Stimulated activated CD8-positive, alpha-beta memory T cell treated with anti-CD3 and anti-CD28 coated beads, Interleukin-7, amount 100 ng/mL, for 24 hours (primary cell): ENCODE measurements at places on chromosomes 6 and 20.

DNA sequence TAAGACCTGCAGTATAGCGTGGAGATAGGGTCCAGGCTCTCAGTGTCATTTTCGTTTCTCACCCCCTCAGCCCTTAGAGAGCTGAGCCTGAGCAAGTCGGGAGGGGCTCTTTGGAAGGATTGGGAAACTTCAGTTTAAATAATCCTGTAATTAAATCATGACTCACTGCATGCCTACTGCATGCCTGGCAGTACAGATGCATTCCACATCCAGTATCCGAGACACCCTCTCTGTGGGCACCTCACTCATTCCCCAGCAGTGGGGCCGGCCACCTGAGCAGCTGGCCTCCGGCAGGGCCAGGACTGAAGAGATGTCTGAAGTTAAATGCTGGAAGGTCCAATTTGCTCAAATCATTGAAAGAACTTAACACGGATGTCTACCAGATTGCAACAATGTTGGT, 316.6 kb downstream of the THBS2 start:
- no peak for DNase-seq

DNA sequence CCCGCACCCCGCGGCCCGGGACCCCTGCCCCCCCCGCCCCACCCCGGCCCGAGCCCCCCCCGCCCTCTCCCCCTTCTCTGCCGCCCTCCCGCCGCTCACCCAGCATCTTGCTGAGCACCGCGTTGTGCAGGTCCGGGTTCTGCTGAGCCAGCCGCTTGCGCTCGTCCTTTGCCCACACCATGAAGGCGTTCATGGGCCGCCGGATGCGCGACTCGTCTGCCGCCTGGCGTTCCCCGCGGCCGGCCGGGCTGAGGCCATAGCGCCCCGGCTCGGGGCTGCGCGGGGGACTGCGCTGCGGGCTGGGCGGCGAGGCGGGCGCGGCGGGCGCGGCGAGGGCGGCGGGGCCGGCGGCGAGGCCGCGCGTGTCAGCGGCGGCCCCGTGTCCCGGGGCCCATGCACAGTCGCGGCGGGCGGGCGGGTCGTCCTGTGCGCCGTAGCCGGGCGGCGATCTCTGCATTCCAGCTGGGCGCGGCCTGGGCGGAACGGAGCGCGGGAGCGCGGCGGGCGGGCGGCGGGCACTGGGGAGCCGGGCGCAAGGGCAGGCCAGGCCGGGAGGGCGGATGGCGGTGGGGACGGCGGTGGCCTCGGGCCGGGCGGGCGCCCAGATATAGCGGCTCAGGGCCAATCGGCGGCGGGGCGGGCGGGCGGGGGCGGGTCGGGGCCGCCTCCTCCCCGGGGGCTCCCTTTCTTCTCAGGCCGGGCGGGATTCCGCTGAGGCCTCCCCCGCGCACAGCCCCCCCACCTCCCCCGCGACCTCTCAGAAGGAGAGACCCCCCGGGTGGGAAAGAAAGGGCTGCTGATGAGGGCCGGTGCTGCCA, at the start of gene SOX18:
Gene SOX18 (minus strand): TSS at position 580 of the 818 bp plus-strand sequence. CDS start 123 bp downstream, at position 457.
- no peak for DNase-seq

DNA sequence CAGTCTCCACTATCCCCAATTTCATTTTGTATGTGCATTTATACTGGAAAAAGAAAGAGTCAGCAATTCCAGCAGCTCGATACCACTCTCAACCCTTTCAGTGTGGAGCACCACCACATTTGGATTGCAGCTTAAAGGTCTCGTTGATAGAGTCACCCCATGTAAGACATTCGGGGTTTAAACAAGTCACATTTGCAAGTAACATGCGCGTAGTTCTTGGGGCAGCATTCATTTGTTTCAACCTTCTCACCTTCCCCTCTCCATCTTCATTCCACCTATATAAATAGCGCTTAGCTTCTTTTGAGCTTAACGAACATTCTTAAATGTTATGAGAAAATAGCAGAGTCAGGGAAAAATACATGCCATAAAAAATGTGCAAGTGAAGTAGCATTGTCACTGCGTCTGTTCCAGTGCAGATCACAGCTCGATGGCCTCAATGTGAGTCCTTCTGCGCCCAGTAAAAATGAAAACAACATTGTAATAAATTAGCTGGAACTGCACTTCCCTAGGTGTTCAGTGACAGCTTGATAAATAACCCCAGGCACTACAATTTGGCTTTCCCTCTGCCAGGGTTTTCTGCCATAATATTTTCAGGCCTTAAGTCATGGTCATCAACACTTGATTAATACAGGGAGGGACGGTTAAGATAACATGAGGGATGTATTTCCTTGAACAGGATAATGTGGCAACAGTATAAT, 737.8 kb upstream of the NRSN1 start:
- DNase-seq, result no peak

DNA sequence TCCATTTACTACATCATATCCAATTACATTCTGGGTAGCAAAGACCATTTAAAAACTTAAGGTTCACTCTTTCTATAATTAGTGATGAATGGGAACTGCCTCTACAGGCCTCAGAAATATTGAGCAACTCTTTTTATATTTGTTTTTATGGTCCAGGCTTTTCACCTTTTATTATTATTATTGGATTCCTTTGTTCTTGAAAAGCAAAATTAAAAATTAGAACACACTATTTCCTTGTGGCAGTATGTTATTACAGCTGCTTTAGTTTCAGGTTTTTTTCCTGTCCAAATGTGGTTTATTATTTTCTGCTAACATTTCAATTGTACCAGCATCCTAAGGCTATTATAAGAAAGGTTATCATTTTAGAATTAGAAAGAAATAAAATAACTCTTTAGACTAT, 150.1 kb downstream of the FARS2 start:
- DNase-seq, result no peak

- no peak for DNase-seq
Observed at GRCh38 chr6:104186831-104187230, 672.9 kb downstream of the HACE1 start.

DNA sequence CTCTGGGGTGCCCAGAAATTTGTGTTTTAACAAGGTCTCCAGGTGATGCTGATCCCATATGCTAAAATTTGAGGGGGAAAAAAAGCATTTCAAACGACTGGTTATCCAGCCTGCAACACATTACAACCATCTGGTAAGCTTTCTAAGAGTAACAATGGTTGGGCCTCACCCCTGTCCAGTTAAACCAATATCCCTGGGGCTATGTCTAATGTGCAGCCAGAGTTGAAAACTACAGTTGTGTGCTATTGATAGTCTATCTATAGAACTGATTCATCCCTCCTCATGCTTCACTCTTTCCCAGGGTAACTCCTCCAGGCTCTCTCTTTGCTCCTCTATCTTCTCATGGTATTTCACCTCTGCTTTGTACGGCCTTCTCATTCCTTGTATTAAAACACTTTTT, 458.3 kb downstream of the MMUT start:
- DNase-seq, result no peak

- no peak for DNase-seq
Observed at GRCh38 chr6:106119546-106119945, 33.4 kb downstream of the PRDM1 start.

GRCh38 chr20:25547063-25547462, 38.3 kb downstream of the NINL start:
- DNase-seq, result no peak

DNA sequence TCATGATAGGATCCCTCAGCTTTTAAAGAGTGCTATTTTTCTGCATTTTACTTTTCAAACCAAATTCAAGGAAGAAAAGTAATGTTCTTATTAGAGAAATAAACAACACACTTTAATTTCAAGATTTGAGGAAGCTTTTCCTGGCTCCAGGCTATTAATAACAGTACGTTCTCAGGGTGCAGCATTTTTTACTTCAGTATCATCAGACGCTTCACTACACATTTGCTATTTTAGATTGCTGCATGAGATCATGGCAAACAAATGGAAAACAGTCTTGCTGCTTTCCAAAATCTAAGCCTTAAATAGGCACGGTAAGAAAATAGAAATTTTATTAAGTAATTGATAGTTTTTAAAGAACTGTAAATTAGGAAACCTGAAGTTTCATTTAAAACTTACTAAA, 253.6 kb upstream of the EXOC2 start:
- no peak for DNase-seq

DNA sequence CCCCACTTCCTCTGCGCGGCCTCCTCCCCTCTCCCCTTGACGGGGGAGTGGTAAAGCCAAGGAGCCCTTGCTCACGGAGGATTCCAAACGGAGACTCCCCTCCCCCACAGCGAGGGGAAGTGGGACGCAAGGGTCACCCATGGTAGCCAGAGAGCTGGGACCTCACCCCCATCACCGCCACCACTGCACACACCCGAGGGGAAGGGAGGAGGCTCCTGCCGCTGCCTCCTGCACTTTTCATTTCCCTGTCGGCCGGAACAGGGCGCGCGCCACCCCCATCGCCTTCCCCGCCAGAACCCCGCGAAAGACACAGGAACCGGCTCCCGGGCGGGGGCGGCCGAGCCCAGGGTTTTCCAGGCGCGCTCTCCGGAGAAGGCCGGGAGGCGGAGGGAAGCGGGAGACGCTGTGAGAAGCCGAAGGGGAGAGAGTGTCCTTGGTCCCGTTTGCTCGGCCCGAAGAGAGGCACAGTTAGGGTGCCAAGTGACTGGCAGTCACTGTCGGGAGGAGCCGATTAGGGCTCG, 789 bp downstream of the CCND3 start:
- DNase-seq, result peak; percentile 31

DNA sequence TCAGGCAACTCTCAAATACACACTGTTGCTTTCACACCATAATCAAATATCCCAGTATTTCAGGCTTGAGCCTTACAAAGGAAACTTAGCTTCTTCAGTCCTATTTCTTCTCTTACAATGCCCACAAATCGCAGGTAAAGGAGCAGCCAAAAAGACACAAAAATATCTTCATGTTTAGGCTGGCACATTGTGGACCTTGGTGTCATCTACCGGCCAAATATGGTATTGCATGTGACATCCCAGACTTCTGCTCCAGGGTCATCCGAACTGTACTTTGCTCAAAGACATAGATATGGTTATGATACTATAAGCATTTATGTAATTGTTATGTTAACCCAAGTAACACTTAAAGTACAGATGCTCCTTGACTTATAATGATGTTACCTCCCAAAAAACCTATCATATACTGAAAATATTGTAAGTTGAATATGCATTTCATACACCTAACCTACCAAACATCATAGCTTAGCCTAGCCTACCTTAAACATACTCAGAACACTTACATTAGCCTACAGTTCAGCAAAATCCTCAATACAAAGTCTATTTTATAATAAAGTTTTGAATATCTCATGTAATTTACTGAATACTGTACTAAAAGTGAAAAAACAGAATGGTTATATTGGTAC, 4.6 kb downstream of the OR2H2 start:
- DNase-seq, result peak; percentile 5
